ENCODE measurements at places on chromosomes 4 and X.

DNA sequence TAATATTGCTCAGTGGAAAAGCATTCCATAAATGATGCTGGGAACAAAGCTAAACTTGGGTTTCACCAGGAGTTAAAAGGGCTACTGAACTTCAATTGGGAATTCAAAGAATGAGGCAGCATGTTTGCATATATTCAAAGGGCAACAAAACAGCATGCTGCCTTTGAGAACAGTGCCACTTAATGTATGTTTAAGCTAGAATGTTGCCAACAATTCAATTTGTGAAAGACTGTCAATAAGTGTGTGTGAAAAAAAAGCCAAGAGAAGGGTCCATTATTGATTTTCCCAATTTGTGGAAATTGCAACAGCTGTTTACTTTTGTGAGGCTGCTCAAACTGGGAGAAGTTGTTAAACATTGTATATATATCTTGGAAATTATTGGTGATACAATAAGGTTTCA, 701.9 kb upstream of the ACTRT1 start:
- DNase-seq: no peak

GRCh38 chr4:76605099-76605563, 170.1 kb downstream of the SHROOM3 start:
- DNase-seq: no peak

- DNase-seq: no peak
These were observed 18.9 kb downstream of the LAMP2 start for GRCh38 chrX:120450163-120450562.

DNA sequence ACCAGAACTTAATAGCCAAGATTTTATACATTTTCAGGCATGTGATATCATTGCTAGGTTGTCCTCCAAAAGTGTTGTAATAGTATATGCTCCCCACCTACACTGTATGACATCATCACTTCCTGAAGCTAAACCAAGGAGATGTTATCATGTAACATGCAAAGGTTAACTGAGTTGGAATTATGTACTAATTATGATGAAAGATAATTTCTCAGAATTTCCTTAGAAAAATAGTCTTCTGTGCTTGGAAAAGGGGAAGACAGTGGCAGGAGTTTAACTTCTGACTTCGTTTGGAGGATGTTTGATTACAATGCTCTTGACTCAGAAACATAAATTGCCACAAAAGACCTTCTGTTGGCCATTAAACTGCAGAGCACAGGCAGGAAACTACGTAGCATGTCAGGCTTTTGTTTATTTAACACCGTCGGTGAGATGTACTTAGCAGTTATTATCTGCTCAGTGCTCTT, 83.6 kb upstream of the GUCY1A1 start:
- DNase-seq: no peak

- DNase-seq: no peak
These were observed 323.9 kb downstream of the TENM3 start for GRCh38 chr4:182567119-182567518.

- no peak for DNase-seq
These were observed 68.5 kb downstream of the GALNT7 start for GRCh38 chr4:173237152-173237551.

GRCh38 chr4:82989575-82990429, 20.8 kb downstream of the LIN54 start:
- no peak for DNase-seq

DNA sequence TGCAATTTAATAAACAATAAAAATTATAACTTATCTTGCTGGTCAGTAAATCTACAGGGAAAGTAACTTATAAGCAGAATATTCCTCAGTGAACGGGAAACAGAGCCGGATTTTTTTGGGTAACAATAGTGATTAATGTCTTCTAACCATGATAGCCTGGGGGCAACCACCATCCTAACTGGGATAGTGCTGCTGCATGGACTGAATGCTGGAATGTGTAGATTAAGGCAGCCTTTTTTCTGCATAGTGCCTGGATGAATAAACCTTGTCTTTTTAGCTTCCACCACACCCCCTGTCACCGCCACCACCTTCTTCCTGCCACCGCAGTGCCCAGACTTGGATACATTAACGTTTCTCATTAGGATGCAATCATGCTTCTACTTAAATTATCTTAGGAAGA, 83.6 kb upstream of the LNX1 start:
- DNase-seq: no peak

GRCh38 chr4:74109116-74109869, 10.3 kb upstream of the CXCL2 start:
- no peak for DNase-seq
